Retinal pigment epithelial cell (primary cell): ENCODE measurements at places on chromosomes 3 and 15.

- DNase-seq = no peak
These were observed 49.1 kb downstream of the IQSEC1 start for GRCh38 chr3:13023971-13024764.

GRCh38 chr3:51681453-51681852 is 10.4 kb downstream of the TEX264 start:
- DNase-seq = no peak

DNA sequence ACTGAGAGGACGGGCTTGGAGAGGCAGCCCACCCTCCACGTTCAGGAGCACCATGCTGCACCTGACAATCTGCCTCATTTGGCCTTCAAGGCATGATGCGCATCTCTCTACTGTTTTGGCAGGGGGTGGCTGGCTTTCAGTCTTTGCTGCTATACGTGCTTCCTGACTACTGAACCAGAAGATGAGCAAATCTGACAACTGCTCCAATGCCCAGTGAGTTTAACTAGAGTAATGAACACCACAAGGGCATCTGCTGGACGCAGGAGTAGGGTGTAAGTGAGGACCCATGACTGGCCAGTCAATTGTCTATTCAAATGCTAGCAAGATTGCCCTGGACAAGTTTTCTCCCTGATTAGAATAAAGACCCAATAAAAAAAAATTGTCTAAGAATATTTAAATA is 335.7 kb downstream of the MAGI1 start:
- no peak for DNase-seq

DNA sequence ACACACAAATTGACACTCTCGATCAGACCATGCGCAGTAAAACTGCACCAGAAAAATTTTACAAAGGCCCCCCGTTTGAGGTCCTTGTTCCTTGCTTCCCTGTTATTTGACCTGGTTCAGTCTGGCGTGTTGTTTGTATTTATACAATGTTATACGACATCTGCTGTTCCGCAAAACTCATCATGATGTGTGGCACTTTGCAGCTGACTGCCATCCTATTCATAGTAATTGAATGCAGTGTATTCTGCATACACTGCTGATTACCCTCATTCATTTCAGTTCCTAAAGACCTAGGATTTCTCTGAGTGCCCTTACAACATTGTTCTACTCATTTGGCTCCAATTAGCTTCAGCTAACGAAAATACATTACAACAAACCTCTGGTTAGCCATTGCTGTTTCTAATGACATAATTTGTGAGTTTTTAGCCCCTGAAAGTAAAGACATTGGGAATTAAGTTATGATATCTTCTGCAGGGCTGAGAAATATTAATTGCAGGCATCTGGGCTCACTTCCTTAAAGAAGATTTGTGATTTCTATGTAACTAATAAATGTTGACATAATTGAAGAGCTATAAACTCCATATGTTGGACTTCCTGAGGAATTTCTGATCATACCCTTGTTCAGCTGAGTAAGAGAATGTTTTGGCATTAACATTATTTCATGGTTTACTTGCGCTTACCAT is 75.7 kb downstream of the C3orf38 start:
- no peak for DNase-seq

DNA sequence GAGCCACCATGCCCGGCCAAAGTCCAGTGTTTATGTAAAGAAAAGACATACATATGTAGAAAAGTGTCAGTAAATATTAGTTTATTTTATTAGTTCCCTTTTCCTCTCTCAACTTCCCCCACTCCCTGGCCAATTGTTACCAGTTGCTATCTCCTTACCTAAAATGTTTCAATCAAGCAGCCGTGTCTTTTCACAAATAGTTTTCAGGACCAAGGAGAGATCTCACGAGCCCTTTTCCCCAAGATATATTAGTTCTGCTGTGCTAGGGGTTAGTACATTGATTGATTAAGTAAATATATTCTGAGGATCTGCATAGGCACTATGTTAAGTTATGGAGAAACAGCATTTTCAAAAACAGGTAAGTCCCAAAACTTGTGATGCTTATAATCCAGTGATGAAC is 87.4 kb downstream of the ZIC4 start:
- no peak for DNase-seq

DNA sequence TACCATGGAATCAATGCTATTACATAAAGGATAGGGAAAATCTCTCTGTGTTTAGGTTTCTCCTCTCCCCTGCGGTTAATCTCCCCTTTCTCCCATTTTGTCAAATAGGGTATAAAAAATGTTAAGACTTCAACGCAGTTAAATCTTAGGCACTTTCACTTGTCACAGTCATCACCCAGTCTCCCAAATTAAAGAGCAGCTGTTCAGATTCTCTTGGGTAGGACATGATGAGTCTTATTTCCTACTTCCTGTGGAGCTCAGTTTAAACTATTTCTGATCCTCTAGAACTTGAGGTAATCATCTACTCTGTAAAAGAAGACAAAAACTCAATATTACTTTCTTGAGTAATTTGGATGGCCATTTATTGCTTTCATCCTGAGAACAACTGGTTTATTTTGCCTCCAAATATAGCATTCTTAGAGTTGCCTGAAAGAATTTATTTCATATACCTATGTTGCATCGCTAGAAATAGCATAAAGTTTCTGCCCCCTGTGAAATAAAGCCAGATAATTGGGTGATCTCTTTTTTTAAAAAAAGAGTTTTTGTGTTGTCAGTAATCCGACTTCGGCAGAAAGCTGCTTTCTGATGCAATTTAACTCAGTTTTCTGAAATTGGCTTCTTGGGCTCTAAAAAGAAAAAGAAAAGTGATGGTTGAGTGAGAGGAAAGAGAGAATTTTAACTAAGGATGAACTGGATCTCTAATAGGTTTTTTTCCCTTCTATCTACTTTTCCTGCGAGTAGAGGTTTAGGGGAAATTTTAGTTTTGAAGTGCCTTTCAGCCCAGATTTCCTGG is 20.7 kb downstream of the RAP2B start:
- DNase-seq = no peak

DNA sequence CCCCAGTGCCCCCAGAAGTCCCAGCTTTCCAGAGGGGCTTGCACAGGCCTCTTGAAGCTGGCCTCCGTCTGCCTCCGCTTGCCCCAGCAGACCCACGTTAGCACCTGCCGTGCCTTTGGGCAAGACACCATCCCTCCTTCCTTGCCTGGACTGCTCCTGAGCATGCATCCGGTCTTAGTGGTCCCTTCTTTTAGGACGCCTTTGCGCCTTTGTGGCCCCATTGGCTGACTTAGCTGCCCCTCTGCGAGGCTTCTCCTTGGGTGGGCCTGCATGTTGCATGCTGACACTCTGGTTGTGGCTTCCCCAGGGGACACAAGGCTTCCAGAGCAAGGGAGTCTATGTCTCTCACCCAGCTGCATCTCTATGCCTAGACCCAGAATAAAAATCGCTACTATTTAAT is 56.6 kb downstream of the RHCG start:
- no peak for DNase-seq

GRCh38 chr3:185716436-185717108 is 108.3 kb downstream of the IGF2BP2 start:
- DNase-seq = no peak

- no peak for DNase-seq
These were observed 85.2 kb upstream of the KCNAB1 start for GRCh38 chr3:156035158-156035557.

DNA sequence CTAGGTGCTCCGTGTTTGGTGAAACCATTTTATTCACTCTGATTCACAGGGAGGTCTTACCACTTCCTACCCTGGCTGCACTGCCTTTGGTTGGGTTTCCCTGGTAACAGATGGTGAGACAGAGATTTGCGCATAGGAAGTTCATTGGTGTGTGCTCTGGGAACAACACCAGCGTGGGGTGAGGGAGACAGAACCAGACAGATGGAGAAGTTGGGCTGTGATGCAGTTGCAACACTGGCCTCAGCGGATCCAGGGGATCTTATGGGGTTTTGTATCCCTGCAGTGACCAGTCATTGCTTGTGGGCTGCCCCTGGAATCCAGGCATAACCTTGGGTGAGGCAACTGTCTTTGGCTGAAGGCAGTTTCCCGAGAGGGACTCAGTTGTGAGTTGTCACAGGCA is 12.5 kb upstream of the IL16 start:
- DNase-seq = no peak

GRCh38 chr3:32596282-32596908 is 25.7 kb upstream of the DYNC1LI1 start:
- no peak for DNase-seq

GRCh38 chr15:68353421-68354135 is 76.0 kb downstream of the FEM1B start:
- DNase-seq = no peak

GRCh38 chr3:118791246-118791645 is 243.4 kb downstream of the IGSF11 start:
- no peak for DNase-seq

GRCh38 chr3:126051741-126052140 is 32.2 kb downstream of the SLC41A3 start:
- no peak for DNase-seq

- DNase-seq = no peak
These were observed 13.8 kb upstream of the VIPR1 start for GRCh38 chr3:42488687-42489086.

DNA sequence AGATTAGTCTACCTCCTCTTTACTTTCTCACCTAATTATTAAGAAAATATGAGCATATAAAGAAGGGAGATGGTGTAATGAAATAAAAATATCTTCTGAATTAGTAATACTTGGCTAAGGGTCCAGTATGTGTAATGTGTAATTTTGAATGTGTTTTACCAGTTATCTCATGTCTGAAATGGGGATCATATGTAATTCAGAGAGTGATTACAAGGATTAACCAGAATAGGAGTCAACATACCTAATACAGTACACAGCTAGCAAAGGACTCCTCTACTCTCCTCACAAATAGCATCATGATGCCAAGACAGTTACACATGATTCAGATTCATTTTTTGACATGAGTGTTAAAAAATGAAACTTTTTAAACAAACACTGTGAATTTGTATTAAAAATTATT is 570.4 kb downstream of the SI start:
- DNase-seq = no peak

GRCh38 chr3:126988451-126989021 is 5.6 kb downstream of the PLXNA1 start:
- DNase-seq = no peak

DNA sequence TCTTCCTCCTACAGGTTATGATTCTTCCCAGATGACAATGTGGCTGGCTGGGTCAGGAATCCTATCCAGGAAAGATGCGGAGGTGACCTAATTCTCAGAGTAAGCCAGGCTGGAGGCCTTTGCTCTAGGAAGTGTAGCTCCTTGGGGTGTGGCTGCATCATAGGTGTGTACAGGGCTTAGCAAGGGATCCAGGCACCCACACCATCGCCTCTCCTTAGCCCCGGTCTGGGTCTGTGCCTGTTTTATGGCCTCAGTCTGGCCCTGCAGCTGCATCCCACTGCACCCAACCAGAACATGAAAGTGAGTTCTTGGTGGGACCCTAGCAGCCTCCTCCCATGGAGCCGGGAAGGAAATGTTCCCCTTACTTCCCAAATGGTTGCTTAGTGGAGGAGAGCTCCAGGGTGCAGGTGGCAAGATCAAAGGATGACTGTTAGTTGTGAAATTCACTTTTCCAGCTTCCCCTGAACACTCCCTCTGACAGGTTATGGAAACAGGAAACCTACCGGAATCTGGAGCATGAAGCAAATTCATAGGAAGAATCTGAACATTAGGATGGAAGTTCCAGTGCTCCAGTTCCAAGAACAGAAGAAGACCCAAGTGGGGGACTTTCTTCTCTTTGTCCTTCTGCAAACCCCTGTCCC is 2.7 kb upstream of the AMOTL2 start:
- DNase-seq = no peak

DNA sequence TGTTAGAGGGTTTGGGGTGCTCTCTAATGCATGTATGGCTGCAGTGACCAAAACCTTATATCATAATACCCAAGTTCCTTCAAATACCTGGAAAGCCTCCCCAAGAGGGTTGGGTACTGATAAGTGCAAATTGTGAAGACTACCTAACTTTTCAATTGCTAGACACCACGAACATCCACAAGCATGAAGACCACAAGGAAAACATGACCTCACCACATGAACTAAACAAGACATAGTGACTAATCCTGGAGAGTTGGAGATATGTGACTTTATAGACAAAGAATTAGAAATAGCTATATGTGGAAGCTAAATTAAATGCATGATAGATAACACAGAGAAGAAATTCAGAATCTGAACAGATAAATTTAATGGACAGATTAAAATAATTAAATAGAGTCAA is 23.9 kb upstream of the AADACL2 start:
- DNase-seq = no peak

- DNase-seq = no peak
These were observed 79.7 kb upstream of the CDIN1 start for GRCh38 chr15:36499412-36500389.

GRCh38 chr3:134934933-134935332 is 139.9 kb downstream of the EPHB1 start:
- no peak for DNase-seq

GRCh38 chr3:34419801-34420200 is 621.4 kb downstream of the PDCD6IP start:
- no peak for DNase-seq

GRCh38 chr3:170910542-170910941 is 2.1 kb upstream of the EIF5A2 start:
- no peak for DNase-seq

DNA sequence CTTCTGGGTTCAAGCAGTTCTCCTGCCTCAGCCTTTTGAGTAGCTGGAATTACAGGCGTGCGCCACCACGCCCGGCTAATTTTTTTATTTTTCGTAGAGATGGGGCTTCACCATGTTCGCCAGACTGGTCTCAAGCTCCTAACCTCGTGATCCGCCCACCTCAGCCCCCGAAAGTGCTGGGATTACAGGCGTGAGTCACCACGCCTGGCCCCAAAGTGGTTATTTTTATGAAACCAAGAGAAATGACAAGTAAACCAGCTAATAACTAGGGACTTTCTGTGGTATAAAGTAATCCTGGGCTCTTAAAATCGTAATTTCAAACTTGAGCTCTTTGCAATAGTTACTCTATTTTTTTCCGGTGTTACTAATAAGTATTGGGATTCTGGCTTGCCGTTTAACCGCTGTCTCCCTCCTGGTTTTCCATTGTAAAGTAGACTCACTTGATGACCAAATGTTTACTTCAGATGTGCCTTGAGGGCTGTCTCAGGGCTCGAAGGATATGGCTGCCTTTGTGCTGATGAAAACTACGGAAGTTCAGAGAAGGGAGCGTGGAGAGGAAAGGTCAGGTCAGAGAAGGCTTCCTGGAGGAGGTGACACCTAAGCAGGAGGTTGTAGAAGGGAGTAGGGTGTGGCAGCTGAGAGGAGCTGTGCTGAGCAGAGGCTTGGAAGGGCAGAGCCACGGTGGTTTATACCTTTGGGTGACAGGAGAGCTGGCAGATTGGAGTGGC is 4.2 kb downstream of the ZSCAN2 start:
- DNase-seq = peak; percentile 43

- no peak for DNase-seq
These were observed 27.9 kb upstream of the ACP3 start for GRCh38 chr3:132289316-132289715.

GRCh38 chr3:112027826-112028225 is 6.7 kb upstream of the TMPRSS7 start:
- no peak for DNase-seq

DNA sequence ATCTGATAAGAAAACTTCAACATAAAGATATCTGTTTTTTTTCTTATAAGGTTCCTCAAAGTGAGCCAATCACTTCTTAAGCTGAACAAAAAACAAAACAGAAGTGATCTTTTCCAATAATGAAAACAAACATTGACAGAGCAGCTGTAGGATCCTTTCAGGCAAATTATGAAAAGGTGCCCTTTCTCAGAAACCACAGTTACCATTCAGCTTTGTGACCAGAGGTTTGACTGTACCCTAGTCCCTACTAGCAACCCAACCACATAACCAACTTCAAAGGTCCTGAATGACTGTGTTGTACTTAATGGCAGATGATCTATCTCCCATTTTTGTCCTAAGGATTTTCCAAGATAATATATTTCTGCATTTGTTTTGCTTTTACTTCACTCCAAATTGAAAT is 39.4 kb upstream of the CCR2 start:
- DNase-seq = no peak
